CD4-positive, alpha-beta T cell treated with Interleukin-1 beta for 1 hour (primary cell): ENCODE measurements at places on chromosomes 3 and 15.

DNA sequence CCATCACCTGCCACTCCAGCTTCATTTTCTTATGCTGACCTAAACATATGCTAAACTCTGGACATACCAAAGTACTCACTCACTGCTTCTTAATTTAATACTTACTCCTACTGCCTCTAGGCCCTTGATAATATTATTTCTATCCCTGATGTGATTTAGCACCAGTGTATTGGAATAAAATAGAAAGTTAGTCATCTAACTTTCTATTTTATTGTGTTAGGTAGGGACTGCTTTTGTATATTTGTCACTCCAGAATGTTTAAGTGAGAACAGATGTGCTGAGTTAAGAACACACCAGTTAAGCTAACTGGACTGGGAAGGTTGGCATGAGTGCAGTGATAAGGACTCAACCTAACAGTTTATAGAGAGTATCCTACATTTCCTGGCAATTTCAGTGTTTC, 6.5 kb upstream of the CLDN16 start:
- no peak for DNase-seq

GRCh38 chr3:170331143-170331542, 26.4 kb upstream of the SKIL start:
- no peak for DNase-seq

GRCh38 chr3:105222568-105223093, 144.1 kb upstream of the ALCAM start:
- DNase-seq: no peak

GRCh38 chr15:92120094-92120795, 266.7 kb downstream of the SLCO3A1 start:
- DNase-seq: no peak

DNA sequence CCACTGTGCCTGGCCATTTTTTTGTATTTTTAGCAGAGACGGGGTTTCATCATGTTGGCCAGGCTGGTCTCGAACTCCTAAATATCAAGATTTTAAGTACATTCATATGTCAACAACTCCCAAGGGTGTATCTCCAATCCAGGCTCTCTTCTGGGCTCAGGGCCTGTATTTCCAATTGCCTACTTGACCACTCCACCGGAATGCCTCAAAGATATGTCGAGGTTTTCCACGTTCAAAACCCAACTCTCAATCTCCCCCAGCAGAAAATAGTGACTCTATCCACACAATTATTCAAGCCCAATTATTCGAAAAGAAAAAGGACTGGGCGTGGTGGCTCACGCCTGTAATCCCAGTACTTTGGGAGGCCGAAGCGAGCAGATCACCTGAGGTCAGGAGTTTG, 1.9 kb upstream of the KNSTRN start:
- DNase-seq: no peak

GRCh38 chr3:178182337-178182779, 353.9 kb upstream of the KCNMB2 start:
- DNase-seq: no peak

DNA sequence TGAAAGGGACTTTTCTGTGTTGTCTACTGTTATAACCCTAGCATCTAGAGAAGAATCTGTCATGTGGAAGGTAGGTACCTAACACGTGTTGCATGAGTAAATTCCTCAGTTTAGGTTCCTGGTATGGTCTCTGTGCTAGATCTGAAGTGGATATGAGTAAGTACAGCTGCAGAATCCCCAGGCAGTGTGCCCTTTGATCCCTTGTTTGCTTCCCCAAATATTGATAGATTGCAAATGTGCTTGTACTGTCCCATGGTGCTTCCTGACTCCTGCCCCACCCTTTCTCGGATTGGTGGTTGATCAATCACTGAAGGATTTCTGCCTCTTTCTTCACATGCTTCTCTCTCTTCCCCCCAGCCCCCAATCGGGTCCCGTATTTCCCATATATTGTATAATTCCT, 450.4 kb downstream of the UNC13C start:
- DNase-seq: no peak

- DNase-seq: no peak
Observed at GRCh38 chr15:73981761-73982221, 10.3 kb downstream of the STOML1 start.

DNA sequence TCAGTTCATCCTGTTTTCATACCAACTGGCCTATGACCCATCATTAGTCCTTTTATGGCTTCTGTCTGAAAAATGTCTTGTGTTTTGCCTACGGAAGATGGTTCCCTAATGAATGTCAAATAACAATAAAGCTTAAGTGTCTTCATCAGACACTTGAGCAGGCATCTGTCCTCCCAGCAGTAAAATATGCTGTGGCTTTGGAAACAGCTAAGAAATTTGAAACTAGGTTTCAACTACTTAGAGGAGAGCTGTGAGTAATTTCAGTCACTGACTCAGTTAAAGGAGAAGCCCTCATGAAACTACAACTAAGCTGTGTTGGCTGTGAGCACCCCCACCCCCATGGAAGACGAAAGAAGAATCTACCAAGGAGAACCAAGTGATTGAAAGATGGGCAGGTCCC, 409.4 kb upstream of the PPP2R3A start:
- DNase-seq: no peak

- no peak for DNase-seq
Observed at GRCh38 chr3:144067059-144067458, 95.4 kb downstream of the DIPK2A start.

DNA sequence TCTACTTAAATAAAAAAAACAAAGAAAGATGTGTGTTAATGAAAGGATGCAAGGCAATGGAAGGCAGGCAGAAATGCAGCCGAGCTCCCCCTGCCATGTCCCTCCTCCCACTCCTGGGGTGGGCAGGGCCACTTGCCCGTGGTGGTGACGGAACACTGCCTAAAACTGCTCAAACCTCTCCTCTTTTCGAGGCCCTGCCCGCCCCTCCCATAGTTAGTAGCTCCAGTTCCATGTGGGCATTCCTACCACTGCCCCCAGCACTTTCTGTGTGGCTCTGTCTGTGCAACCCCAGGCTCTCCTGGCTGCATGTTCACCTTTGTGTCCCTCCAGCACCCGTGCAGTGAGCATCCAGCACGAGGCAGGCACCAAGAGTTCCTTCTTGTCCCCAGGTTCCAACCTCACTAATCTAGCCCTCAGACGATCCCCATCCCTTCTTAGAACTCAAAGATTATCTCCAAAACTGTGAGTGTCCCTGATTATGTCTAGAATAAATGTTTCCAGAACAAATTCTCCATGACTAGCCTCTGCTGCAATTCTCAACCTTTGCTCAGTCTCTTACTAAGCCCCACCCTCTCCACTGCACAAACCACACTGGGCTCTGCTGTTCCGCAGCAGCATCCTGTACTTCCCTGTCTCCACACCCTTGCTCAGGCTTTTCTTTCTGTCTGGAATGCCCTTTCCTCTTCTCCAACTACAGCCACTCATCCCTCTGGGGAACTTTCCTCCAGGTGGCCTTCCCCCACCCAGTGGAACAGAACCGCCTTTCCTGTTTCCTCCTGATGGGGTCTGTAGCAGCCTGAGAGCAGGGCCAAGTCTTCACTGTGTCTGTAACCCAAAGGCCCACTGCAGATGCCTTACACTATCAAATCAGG, 32.6 kb upstream of the SPTBN5 start:
- no peak for DNase-seq

GRCh38 chr15:77773903-77774302, 141.2 kb upstream of the LINGO1 start:
- no peak for DNase-seq

GRCh38 chr3:143123353-143123984, 3.9 kb downstream of the CHST2 start:
- no peak for DNase-seq

DNA sequence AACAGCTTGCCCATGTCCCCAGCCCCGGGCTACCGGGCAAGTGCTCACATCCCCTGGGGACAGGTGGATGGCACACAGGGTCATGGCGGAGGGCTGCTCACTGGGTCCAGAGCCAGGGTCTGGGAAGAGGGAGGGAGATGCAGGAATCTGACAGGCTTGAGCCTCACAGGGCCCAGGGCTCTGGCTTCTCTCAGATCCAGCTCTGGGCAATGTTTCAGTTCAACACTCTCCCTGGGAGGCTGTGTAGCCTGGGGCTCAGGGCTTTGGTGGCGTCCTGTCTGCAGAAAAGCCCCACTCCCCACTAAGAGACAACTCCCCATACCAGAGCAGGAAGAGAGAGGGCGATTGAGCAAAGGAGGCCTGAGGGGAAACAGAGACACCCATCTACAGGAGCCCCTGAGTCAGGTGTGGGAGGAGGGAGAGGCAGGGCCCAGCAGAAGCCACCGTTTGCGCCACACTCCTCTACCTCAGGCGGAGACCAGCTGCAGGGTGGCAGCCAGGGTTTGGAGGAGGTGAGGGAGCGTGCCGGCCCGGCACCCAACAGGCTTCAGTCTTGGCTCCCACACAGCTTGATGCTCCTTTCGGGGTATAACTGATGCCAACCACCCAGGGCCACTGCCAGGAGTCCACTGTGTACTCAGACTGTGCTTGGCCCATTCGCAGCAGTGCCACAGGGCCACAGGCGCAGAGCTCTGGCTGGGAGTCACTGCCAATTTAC, 16.8 kb upstream of the SRP14 start:
- DNase-seq: no peak

- DNase-seq: no peak
Observed at GRCh38 chr3:100982710-100983109, 10.5 kb downstream of the ABI3BP start.

DNA sequence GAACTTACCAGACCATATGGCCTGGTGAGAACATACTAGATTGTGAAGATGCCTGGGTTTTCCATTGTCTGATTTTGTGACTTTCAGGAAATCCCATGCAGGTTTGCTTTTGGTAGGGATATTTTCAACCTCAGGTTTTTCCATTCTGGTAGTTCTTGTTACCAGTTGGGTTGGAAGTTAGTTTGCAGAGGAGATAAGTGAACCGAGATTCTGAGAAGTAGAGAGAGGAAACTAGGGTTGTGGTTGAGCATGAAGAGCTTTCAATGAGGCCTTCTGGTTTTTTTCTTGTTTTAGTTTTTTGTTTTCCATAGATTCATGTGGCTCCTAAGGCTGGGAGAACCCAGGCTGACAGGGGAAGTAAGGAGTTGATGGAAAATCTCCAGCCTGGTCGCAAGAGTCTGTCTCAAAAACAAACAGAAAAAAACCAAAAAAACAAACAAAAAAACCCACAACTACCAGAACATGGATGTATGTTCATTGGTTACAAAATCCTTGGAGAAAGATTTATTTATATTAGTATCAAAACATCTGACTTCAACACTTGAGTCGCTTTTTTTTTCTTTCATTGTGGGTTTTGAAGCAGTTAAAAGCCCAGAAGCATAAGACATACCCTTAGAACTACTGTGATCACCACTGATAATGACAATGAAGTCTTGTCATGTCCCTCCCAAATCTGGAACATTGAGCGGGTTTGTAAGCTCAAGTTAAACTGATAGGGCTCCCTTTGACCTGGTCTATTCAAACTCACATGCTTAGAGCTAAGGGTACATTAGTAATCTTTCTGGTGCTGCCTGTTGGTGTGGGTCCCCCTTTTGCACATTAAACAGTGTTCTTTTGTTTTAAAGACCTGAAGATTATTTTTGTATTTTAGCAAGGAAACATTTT, 3.2 kb downstream of the GPR171 start:
- no peak for DNase-seq

- DNase-seq: no peak
Observed at GRCh38 chr3:107710851-107711250, 188.1 kb downstream of the BBX start.

- no peak for DNase-seq
Observed at GRCh38 chr3:10370429-10370828, 49.5 kb upstream of the SEC13 start.

DNA sequence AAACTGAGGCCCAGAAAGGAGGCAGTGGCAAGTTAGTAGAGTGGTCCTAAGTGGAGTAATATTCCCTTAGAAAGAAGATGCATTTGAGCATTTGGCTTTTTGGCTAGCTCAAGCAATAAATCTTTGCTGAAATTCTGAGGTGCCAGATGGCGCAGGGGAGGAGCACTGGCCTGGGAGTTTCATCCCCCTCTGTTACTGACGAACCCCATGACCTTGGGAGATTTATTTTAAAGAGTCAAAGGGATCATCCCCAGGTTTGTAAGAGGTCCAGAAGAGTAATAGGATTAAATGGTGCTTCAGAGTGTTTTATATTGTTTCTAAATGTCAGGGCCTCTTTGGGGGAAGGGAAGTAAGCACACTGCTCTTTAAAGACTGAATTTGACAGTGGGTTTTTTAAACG, 85.1 kb upstream of the PIAS1 start:
- no peak for DNase-seq

- no peak for DNase-seq
Observed at GRCh38 chr3:16538507-16538906, 25.0 kb upstream of the RFTN1 start.

DNA sequence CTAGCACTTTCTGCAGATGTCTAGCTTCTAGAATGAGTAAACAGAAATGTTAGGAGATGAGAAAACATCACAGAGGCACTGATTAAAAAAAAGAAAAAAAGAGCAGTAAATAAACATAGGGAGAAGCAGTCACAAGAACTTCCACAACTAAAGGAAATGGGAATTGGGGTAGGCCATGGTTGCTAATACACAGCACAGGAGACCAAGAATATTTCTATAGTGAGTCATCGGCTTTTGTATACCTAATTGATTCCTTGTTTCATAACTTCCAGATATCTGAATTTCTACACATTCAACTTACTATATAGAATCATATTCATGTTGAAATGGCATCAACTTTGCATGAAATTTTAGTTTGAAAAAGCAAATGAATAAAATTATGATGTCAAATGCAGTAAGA, 47.3 kb upstream of the TCF12 start:
- DNase-seq: no peak

GRCh38 chr3:12967606-12968351, 105.5 kb downstream of the IQSEC1 start:
- DNase-seq: peak; percentile 91

DNA sequence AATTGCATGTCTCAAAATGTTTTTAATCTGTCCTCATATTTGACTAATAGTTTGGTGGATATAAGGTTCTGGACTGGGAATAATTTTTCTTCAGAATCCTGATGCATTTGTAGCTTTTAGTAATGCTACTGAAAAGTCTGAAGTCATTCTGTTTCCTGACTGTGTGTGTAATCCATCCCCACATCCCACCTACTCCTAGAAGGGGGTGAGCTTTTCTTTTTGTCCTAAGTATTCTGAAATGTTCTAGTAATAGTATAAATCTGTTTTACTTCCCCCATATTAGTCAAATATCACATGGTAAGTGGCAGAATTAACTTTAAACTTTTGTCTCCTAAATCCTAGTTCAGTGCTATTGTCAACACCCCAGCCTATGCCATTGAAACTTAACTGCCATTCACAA, 162.8 kb downstream of the GREM1 start:
- DNase-seq: no peak

DNA sequence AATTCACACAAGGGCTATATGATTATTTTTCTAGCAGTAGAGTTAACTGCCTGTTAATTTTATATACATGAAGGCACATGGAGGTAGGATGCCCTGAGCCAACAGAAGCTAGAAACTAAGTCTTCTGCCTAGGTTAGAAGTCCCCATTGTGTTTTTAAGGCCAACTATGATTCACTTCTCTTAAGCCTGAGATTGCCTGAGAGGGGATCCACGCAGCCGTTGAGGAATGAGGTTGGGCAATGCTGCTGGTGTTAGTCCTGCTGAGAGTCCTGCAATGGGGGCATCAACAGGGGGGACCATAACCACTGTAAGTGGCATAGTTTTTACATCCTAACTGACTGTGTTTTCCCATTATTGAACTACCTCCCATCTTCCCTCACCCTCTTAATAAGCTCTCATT, 60.1 kb upstream of the PFN2 start:
- DNase-seq: no peak
